ENCODE measurements at places on chromosomes 4 and X.

GRCh38 chrX:2665387-2666304 is 25.4 kb upstream of the CD99 start:
- DNase-seq = no peak

DNA sequence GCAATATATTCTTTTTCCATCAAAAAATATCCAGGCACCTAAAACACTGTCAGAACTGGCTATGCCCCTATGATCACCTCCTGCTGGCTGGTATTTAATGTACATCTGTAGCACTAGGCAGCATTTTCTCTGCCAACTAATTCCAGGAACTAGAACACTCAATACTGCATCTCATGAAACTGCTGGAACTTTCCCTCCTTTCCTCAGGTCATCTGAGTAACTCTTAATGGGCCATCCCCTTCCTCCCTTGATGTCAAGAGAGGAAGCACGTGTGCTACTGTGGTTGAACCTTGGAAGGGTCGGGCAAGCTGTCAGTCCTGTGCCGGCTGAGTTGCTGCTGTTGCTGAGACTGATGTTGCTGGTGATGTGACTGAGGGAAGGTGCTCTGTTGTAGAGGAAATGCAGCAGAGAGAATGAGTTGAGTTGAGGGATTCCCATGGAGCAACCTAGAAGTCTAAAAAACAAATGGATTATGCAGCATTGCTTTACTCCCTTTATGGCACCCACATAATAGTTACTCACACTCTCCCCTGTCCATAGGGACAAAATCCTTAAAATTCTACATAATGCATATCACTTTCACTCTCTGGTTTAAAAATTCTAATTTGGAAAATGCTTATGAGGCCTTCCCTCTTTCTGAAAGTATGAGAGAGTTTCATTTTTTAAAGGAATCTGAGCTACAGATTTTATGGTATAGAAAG is 39.5 kb downstream of the TMEM165 start:
- no peak for DNase-seq

- DNase-seq = no peak
These were observed 2.3 kb upstream of the UVSSA start for GRCh38 chr4:1344696-1345095.

DNA sequence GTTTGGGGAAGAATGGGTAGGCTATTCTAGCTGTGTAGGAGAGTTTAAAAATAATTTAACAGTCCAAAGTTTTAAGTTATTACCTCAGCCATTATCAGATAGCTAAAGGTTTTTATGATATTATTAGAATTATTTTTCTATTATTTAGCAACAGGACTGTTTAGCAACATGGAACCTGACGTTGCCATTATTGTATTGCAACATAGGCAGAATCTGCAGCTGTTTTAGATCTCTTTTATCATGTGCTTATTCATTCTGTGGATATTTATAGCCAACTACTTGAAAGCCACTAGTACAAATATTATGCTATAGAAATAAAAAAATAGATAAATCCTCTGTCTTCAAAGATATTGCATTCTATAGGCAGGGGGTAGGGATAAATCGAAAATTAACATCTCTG is 382.0 kb upstream of the TRAM1L1 start:
- DNase-seq = no peak

GRCh38 chrX:130789793-130790192 is 113.2 kb downstream of the ENOX2 start:
- no peak for DNase-seq

GRCh38 chr4:153273751-153274150 is 69.5 kb downstream of the TRIM2 start:
- DNase-seq = no peak

GRCh38 chrX:124223524-124223923 is 108.9 kb upstream of the TEX13D start:
- DNase-seq = no peak
